ENCODE measurements at places on chromosomes 1 and 21.

DNA sequence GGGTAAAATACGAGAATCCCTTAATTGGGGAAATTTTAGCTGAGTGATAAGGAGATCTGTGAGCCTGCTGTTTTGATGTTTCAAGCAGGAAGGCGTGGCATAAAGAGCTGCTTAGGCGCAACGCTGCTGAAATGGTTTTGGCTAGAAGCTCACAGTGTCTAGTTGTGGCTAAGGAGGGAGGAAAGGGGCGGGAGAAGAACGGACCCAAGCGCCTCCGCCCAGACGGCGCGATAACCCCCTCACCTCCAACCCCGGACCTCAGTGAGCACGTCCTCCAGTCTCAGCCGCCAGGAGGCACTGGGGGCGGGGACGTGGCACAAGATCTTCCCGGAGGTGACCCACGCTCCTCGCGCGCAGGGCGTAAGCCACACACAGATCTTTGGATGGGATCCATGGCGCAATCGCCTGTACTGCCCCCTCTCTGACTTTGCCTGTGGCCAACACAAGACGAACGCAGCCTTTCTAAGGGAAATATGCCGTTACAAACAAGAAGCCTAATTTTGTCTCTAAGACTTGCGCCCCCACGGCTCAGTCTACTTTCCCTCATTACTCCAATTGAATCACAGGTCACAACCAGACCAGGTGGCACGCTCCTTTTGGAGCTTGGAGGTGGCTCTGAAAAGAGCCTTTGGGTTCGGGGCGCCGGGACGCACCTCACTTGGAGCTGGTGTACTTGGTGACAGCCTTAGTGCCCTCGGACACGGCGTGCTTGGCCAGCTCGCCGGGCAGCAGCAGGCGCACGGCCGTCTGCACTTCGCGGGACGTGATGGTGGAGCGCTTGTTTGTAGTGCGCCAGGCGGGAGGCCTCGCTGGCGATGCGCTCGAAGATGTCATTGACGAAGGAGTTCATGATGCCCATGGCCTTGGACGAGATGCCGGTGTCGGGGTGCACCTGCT is 23.4 kb upstream of the RNF187 start:
- no peak for DNase-seq

GRCh38 chr1:36570478-36571060 is 87.9 kb upstream of the CSF3R start:
- DNase-seq = no peak

- DNase-seq = no peak
Measured at GRCh38 chr1:62318756-62319544, at the start of gene KANK4. TSS of gene KANK4 (minus strand) at chr1:62319434. CDS start at chr1:62281564, 37,870 bp downstream.

GRCh38 chr1:41200728-41201127 is 41.4 kb downstream of the SCMH1 start:
- no peak for DNase-seq

GRCh38 chr1:162327788-162328165 is 48.9 kb downstream of the SPATA46 start:
- no peak for DNase-seq

DNA sequence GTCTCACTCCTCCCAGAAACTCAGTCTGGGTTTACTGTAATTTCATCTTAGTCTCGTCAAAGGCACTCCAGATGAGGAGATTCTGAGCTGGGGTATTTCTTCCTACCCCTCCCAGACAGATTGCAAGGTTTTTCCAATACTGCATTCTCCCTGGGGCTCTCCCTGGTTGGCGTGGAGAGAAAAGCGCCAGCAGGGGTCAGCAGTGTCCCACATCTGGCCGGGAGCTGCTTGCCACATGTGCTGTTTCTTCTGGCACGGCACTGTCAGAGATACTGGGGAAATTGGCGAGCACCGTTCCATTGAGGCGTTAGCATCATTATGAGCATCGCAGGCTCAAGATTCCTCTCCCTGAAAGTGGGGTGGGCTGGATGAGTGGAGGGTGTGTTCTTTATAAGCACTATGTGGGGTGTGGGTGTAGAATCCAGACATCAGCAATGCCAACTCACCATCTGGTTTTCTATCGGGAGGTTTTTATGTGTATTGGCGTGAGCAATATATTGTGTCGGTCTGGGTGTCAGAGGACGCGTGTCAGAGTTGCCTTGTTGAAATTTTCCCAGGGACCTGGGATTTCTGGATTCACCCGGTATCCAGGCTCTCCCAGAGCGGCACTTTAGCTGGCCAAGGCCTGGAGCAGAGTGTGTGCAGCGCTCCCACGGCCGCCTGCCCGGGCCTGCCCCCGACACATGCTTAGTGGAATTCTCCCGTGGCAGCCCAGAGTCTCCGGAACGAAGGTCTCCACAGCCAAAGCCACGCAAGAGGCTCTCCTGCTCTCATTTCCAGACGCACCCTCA is 8.0 kb upstream of the NAV1 start:
- no peak for DNase-seq

DNA sequence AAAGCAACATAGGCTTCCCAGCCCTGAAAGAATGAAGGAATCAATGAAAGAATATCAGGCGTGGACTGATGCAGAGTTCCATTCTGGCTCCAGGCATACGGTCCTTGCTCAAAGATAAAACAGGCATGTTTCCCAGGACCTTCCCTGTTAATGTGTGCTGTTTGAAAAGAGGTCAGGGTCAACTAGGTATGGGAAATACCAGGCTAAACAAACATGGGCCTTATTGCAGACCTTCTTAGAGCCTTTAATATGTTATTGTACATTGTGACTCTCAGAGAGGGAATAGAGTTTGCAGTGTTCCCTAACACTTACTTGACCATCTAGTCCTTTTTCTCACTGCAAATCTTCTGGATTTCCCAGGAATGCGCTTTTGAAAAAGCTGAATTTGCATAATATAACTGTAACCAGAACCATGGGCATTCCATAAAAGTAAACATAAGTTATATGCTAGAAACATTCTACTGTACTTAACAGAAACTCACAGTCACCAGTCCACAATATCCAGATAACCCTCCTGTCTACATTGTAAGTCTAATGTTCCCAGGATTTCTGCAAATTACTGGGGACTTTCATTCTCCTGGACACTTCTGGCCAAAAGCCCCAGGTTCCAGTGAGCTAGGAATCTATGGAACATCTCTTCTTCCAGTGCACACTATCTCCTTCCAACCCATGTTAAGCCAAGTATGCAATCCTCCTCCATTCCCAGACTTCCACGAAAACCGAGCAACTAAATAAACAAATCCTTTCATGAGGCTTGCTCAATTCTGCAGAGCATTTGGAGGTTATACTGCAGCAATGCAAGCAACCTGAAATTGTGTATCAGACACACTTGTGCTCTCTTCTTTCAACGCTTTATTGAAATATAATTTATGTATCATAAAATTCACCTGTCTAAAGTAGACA is 486.6 kb downstream of the SETD4 start:
- no peak for DNase-seq

GRCh38 chr1:1788646-1789431 is 10.6 kb upstream of the NADK start:
- no peak for DNase-seq

- no peak for DNase-seq
Measured at GRCh38 chr21:41824466-41825207, 54.5 kb downstream of the PRDM15 start.

GRCh38 chr1:95604771-95605170 is 370.8 kb downstream of the RWDD3 start:
- DNase-seq = no peak

Data from stimulated activated CD8-positive, alpha-beta memory T cell treated with anti-CD3 and anti-CD28 coated beads, Interleukin-2, amount 100 ng/mL, for 1 hour (primary cell).